Mammary epithelial cell (primary cell): ENCODE measurements at places on chromosomes 7 and 10. TPM values are rescaled to one million over a fixed set of nuclear protein-coding genes. Genes with fewer than 3 reads are reported as not detected.

The CH25H gene
- 0.17 TPM for total RNA-seq

DNA sequence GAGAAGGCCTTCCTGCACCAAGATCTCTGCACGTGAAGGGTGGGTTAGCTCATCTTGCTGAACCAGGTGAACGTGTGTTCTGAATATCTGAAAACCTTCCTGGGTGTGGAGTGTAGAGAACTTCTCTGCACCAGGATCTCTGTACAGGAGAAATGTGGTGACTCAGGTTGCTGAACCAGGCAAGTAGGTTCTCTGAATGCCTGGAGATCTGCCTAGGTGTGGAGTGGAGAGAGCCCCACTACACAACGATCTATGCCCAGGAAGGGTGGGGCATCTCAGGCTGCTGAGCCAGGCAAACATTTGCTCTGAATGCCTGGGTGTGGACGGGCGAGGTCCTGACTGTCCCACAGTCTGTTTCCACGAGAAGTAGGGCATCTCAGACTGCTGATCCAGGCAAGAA lies 1002.3 kb upstream of the KCND2 start:
- DNase-seq, result peak; percentile 6

The CRCP gene
- total RNA-seq, result 34.7 TPM

DNA sequence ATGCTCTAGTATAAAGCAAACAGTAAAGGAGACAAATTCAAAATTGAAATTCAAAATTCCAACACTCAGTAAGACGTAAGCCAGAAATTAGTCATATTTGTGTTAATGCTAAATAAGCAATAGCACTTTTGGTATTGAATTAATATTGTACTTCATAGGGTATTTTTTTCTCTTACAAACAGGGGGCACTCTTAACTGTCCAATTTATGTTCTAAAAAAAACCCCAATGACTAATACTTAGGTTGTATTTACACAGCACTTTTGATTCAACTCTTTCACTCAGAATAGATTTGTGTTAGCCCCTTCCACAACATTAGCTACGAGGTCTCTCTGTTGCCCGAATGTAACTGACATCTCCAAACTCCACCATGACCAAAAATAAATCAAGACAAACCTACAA lies 284.9 kb upstream of the COBL start:
- DNase-seq, result no peak

GRCh38 chr10:101131962-101132635 lies 999 bp downstream of the TLX1 start:
- DNase-seq, result no peak

The LRRC61 gene
- 18.0 TPM for total RNA-seq

The IDI2 gene
- not detected for total RNA-seq

- no peak for DNase-seq
Measured at GRCh38 chr7:86916277-86916825, 143.1 kb downstream of the ELAPOR2 start.

DNA sequence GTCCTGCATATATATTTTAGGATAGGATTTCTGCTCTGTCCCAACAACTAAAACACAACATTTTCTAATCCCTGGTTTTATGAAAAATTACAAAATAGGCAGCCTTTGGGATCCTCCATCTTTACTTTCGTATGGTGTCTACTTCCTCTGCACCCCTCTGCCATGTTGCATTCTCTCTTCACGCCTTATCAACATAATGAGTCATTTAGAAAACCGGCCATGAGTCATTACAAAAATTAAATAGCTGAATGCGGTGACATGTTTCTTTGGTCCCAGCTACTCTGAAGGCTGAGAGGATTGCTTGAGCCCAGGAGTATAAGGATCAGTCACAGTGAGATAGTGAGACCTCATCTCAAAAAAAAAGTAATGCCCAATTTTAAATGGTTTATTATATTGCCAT lies 148.1 kb upstream of the CELF2 start:
- no peak for DNase-seq

GRCh38 chr7:22723637-22724036 lies 3.4 kb upstream of the IL6 start:
- DNase-seq, result no peak

DNA sequence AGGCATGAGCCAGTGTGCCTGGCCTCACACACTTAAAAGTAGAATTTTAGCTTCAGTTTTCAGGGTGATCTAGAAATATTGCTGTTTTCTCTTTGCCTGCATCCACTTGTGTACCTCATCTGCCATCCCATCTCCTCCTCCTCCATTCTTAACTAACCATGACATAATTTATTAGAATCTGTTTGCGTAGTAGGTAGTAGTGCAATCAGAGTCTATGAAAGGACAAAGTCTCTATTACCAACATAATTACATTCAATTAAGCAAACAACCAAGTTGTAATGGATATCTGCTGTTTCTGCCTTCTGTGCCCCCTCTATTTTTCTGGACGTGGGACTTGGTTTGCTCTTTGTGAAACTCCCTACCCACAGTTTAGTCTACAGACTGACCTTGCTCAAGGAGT lies 72.9 kb downstream of the CDK14 start:
- DNase-seq, result no peak

DNA sequence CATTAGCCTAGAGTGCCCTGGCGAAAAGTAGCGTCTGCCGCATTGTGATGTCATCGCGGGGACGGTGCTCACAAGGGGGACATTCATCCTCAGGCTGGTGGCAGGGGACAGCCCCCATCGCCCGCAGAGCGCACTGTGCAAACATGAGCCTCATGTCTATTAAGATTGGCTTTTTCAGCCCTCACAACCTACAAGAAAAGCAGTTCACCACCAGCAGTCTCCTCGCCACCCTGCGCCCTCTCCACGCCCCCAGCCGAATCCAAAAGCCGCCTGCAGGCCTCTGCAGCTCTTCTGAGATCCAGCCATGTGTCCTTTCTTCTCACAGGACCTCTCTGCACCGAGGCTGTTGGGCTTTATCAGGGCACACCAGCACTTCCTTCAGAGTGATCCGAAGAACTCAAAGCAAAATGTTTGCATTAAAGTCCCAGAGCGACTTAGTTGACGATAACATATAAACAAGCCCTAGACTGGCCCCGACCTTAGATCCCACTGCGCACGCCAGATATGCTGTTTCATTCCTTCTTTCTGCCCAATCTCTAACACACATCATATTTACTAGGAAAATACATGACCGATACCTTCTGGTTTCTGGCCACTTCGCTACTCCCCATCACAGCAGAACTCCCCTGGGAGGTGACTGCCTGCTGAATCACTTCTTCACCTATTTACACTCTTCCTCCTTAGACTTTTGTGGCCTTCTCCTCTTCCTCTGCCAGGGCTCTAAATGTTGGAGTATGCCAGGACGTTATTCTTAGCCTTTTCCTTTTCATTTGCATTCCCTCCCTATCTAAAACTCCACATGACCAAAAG lies 206.0 kb upstream of the SH2B2 start:
- DNase-seq, result no peak

The ABCA13 gene
- total RNA-seq, result 1.5 TPM

The C7orf33 gene
- total RNA-seq, result not detected

- no peak for DNase-seq
Measured at GRCh38 chr10:7134448-7134847, 276.4 kb downstream of the SFMBT2 start.

The RAB11FIP2 gene
- 16.6 and 17.3 TPM in 2 replicates for total RNA-seq

The FAM3C gene
- 80.5 TPM for total RNA-seq

DNA sequence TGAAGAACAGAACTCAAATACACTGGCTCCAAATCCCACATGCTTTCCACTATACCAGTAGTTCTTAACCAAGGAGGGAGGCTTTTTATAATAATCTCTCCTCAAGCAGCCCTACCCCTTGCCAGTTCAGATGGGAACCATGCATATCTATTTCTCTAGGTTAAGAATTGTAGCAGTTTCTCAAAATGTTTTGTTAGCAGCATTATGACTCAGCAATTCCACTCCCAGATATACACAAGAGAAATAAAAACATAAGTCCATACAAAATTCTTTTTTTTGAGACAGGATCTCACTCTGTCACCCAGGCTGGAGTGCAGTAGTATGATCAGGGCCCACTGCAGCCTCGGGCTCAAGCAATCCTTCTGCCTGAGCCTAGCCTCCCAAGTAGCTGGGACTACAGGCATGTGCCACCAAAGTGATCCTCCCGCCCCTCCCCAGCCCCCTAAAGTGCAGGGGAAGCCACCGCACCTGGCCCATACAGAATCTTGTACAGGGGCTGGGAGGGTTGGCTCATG lies 18.1 kb downstream of the YWHAG start:
- DNase-seq, result no peak

GRCh38 chr7:28687537-28687936 lies 270.6 kb downstream of the TRIL start:
- peak; percentile 19 for DNase-seq

The FAM131B gene
- 0.71 and 0.99 TPM in 2 replicates for total RNA-seq

GRCh38 chr7:150823484-150824126 lies 23.0 kb downstream of the TMEM176A start:
- DNase-seq, result no peak

- no peak for DNase-seq
Measured at GRCh38 chr7:138943061-138943460, 38.1 kb downstream of the KIAA1549 start.

DNA sequence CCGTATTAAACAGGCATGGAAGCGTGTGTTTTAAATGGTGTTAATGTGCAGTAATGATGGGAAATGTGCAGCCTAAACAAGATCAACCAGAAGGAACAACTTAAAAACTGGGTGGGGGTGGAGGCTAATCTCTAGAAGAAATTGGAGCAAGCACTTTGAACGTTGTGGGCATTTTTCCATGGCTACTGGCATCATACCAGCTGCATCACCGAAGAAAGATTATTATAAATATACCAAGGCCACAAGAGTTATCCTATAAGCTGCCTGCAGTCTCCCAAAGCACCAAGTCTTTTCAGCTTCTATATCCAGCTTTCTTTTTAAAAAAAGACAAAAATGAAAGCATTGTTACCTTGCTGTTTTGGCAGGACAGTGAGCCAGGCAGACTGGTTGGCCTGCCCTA lies 79.9 kb downstream of the FGFR2 start:
- DNase-seq, result no peak

GRCh38 chr10:97498841-97499560 lies at the start of gene UBTD1:
Gene UBTD1, plus strand, starts transcription at chr10:97498924. Its CDS starts 280 bp downstream, at chr10:97499204.
- peak; percentile 33 for DNase-seq

The NPY gene
- not detected in 2 replicates for total RNA-seq

GRCh38 chr7:94060752-94061151 lies 56.6 kb upstream of the BET1 start:
- no peak for DNase-seq

GRCh38 chr10:75049316-75050148 lies 61.9 kb upstream of the SAMD8 start:
- no peak for DNase-seq

- DNase-seq, result no peak
Measured at GRCh38 chr7:24455813-24456525, 117.3 kb upstream of the PALS2 start.

DNA sequence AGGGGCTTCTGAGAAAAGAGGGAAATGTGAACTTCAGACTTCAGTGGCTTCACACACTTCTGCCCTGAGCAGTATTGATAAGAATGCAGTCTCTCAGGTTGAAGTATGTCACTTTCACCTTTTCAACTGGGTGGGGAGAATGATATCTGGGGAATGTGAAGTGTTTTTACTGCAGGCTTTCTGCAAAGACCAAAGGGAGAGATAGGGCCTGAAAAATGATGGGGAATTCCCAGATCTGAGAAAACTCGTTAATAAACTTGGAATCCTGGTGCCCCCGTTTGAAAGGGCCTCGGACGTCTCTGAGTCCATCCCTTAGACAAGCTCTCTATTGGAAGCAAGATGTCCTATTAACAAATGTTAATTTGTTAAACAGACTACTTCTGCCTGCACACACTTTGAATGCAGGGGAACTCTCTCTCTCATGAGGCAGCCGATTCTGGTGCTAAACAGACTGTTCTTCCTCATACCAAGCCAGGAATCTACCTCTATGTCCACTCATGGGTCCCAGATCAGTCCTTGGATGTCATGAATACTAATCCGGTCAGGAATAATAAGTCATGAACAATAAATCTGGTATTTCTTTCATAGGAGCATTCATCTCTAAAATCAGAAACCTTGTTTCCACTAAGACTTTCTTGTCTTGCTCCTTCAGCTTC lies 193.6 kb downstream of the JCAD start:
- DNase-seq, result peak; percentile 56

GRCh38 chr7:118202061-118202460 lies 18.1 kb downstream of the LSM8 start:
- no peak for DNase-seq

The NKX2-3 gene
- not detected in 2 replicates for total RNA-seq

The SPDYE5 gene
- total RNA-seq, result not detected

- peak; percentile 29 for DNase-seq
Measured at GRCh38 chr7:40541336-40541735, 406.5 kb downstream of the SUGCT start.

- no peak for DNase-seq
Measured at GRCh38 chr7:93053209-93053948, 64.4 kb downstream of the SAMD9 start.

The CALML5 gene
- not detected in 2 replicates for total RNA-seq

The UCMA gene
- not detected in 2 replicates for total RNA-seq

DNA sequence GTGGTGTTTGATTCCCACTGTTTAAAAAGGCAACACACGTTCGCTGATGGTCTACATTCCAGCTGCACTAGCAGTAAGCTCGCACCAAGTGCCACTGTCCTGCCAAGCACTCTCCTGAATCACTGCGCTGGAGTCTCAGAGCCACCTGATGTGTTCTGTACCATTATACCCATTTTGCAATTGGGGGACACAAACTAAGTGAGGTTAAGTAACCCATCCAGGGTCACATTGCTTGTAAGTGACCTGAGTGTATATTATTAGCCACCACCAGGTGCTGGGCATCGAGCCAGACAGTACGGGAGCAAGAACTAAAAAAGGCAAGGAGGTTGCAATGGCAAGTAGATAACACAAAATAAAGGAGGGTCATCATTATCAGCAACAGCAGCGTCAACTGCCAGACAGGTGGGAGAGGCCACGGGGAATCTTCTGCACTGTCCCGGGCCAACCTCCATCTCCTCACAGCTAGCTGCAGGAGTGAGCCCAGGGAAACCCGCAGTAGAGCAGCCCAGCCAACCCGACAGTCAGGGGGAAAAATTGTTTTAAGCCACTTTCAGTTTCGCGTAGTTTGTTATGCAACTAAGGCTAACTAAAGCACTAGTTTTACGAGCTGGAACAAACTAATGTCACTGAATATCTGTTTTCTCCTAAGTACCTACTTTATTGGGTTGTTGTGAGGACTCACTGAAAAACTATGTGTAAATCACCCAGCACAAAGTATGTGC lies 712 bp upstream of the CPVL start:
- DNase-seq, result no peak

The HOXA3 gene
- 9.9 and 11.0 TPM in 2 replicates for total RNA-seq

DNA sequence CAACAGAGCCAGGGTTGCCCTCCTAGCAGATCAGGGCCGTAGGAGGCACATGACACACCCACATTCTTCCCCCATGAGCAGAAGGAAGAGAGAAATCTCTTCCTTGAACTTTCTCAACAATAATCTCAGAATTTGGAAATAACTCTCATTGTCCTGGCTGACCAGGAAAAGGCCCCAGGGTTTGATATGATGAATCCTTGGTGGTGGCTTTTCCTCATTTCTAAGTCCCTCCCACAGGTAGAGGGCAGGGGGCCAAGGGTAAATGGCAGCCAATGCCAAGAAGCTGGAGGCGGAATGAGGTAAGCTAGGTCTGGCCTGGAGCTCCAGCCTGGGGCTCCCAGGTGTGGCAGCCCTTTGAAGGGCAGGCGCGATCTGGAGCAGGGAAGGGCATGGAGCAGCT lies 67.8 kb downstream of the GRB10 start:
- peak; percentile 32 for DNase-seq

The OPALIN gene
- total RNA-seq, result not detected

- DNase-seq, result peak; percentile 32
Measured at GRCh38 chr7:83655951-83656556, 7.1 kb upstream of the SEMA3E start.
